ENCODE measurements at places on chromosomes 4 and X. TPM values are rescaled to one million over a fixed set of nuclear protein-coding genes. Genes with fewer than 3 reads are reported as not detected.

CT45A5 gene
- not detected for total RNA-seq

SPATA4 gene
- 4.4 TPM for total RNA-seq

DNA sequence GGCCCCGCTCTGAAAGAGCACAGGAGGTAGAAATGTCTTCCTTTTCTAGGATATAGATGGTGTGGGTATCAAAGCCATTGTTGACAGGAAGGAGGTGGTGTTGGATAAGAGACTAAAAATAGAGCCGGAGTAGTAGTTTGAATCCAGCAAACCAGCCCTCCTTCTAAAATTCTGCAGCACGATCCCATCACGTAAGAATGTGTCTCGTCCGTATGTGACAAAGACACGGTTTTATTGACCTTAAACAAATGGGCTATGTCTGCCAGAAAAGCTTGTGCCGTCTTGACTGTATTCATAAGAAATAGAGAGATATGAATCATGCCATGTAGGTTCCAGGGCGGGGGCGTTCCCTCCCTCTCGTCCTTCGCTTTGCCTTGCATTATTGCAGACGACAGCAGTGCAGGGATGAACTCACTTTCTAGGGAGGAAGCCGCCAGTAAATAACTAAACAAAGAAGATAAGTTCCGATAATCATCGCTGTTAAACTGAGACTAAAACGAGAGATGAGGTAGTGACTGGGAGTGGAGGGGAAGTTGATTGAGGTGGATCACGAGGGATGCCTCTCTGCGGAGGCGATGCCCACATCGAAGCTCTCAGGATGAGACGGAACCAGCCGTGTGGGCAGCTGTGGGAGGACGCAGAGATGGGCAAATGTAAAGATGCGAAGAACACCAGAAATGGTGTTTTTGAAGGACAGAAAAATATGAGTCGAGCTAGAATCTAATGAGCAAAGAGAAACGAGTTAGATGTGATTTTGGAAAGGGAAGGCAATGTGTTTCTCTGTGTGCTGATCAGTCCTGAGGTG lies 3.4 kb downstream of the TENM3 start:
- no peak for DNase-seq

DNA sequence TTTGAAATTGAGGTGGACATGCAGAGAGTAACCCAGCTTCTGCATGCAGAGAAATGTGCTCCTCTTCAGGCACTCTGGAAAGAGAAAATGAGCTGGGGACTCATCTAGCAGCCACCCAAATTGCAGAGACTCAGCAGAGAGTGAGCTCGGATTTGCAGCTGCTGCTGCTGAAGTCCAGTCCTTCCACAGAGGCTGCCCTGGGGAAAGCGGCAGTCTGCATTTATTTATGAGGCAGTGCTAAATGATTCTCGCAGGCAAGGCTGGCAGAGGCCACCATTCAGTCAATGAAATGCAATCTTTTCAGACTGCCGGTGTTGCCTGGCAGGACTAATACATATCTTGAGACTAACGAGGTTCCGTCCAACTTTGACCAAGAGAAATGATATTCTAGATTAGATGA lies 404.8 kb downstream of the NLGN4X start:
- no peak for DNase-seq
